ENCODE measurements at places on chromosomes 16 and 17.

- DNase-seq = no peak
These were observed 18.4 kb downstream of the CYB5D2 start for GRCh38 chr17:4161192-4161966.

DNA sequence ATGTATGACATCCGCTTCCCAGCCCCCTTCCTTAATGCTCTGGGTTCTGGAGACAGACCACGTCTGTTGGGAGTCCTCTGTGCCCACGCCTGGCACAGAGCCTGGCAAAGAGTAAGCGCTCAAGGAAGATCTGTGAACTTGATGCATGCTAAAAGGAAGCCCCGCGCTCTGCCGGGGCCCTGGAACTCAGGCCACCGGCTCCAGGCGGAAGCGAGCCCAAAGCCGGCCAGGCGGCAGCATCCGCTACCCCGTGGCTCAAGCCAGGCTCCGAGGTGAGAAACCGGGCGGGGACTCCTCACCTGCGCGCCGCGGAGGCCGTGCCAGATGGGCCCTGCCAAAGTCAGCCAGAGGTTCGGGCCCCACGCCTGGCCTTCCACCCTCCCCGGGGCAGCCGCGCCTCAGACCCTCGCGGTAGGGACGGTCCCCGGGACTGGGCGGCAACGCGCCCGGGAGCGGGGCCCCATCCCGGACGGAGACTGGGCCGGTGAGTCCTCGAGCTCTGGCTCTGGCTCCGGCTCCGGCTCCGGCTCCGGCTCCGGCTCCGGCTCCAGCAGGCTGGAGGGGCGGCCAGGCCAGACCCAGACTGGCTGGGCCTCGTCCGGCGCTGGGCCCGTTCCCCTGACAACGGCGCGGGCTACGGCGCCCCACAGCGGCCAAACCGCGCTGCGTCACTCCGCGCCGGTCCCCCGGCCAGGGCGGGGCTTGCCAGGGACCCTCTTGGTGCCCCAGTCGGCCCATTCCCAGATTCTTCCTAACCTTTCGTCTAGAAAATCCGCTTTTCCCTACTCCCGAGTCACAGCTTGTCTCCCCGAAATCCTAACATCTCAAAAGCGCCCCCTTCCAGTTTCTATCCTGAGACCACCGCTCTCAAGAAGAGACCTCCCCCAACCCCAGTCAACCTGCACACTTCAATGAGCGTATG, at the start of gene ZDHHC1:
ZDHHC1 (minus strand) TSS at position 606 of the 922 bp plus-strand sequence. CDS start 8,702 bp downstream, outside the sequence.
- DNase-seq = peak; percentile 65

DNA sequence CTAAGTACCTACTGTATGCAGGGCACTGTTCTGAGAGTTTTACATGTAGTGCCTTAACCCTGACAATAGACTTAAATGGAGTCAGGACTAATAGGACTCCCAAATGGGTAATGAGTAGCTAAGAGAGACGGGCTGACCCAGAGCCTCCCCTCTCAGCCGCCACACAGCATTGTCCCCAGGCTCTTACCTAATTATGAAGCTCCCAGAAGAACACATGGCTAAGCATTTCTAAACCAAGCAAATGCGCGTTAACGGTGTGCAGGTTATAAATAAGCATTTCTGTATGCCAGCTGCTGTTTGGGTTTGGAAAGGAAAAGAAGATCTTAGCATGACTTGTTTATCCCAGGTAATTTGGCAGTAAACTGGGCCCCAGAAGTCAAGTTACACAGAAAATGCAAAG, 14.3 kb downstream of the KATNIP start:
- DNase-seq = no peak

DNA sequence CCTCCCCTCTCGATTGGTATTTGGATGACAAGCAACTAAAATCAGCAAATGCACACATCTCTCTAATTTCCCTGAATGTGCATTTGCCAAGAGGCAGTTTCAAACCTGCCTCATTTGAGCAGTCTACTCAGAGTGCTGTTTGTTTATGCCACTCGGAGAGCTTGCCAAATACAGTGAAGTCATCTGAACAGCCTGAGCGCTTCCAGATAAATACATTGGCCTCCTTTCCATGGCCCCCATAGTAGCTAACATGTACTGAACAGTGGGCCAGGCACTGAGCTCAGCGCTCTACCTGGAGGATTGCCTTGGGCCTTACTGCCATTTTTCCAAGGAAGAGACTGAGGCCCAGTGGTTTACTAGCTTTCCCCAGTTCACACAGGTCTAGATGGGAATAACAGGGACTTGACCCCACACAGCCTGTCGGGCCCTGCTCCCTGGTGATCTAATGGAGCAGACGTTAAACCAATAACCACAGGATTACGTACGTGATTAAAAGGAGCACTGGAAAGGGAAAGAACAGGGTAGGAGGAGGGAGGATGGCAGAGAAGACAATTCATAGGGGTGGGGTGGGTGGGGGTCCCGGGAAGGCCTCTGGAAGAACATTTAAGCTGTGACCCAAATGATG, 18.7 kb upstream of the ANKRD40CL start:
- DNase-seq = no peak

GRCh38 chr16:84434800-84435199, 66.5 kb downstream of the ATP2C2 start:
- DNase-seq = no peak

- no peak for DNase-seq
These were observed 212.8 kb upstream of the CDH8 start for GRCh38 chr16:62249069-62249468.

DNA sequence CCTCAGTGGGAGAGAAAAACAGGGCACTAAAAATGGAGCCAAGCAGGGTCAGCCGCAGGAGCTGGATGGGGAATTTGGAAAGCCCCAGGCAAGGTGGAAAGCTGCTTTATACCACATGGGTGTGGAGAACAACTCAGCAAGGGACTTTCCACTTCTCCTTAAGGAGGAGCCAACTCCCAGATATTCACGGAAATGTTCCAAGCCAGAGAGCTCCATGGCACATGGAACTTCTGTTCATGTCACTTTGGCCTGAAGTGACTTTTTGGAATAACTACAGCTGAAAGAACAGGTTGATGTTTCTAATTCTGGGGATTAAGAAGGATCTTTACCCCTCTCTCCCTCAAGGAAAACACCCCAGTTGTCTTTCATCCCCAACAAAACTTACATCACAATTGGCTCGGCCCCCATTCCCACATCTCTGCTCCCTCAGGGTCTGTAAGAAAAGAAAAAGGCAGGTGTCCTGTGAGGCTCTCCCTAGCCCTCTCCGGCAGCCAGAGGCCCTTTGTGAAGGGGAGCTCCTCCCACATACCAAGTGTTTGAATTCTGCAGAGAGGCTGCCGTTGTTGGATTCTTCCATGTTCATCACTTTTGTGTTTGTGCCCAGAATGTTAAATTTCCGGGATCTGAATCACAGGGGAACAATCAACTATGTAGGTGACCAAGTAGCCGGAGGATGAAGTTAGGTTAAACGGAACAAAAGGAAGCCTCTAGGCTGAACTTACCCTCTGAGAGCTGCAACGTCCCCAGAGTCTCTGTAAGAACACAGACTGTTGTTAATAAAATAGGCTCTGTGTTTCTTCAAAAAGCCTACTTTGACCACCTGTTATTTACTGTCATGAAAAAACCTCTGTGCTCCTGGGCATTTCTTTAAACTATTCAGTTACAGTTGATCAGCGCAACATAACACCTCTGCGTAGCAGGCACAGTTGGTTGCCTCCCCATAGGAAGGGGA, 41.0 kb downstream of the STAT5A start:
- no peak for DNase-seq

DNA sequence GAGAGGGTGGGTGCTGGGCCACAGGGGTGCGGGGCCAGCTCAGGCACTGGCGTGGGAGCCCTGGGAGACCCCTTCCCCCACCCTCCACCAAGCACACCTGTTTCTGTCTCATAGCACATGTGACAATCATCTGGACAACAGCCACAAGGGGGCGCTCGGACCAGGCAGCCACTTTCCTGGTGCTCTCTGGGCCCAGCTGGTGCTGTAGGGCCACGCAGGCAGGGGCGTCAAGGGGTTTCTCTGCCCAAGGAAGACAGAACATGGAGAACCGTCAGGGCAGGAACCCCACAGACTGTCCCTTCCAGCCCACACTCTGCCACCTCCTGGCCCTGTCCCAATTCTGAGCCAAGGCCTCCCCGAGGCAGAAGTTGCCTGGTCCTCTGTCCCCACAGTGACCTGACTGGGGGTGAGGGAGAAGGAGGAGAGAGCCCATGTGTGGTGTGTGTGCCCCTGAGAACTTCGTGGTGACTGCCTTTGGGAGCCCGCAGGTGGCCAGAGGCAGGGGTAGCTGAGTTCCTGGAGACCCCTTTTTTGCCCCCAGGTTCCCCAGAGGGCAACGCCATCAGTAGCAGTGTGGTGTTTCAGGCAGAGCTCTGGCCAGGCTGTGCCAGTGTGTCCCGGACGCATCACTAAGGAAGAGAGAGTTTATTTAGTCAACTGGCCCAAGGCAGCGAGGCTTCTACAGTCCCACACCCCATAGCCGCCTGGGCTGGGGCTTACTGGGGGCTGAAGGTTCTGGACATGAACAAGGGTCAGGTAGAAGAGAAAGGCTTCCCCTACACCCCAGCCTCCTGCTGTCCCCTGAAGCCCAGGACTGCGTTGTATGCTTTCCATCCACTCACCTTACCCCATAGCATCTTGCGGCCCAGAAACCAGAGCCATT, 3.1 kb upstream of the SETD6 start:
- peak; percentile 89 for DNase-seq

GRCh38 chr17:7177954-7178477, 1.2 kb downstream of the ASGR1 start:
- DNase-seq = no peak

- DNase-seq = peak; percentile 17
These were observed 12.0 kb downstream of the VAC14 start for GRCh38 chr16:70788668-70789594.

DNA sequence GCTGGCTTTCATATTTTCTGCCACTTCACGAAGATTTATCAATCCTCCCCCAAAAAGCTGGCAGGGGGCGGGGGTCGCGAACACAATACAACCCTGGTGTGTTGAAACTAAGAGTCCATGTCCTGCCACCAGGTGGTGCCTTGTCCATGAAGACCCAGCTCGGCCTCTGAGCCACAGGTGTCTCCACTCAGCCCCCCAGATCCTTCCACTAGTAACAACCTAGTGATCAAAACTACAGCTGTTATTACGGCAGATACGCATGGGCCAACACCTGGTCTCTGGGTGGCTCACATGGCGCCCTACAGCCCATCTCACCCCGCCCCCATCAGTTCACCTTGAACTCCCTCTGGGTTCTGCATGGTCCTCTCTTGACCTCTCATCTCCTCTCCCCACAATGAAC, 27.7 kb downstream of the USP7 start:
- no peak for DNase-seq

GRCh38 chr17:82668024-82668630, 19.9 kb upstream of the WDR45B start:
- no peak for DNase-seq

DNA sequence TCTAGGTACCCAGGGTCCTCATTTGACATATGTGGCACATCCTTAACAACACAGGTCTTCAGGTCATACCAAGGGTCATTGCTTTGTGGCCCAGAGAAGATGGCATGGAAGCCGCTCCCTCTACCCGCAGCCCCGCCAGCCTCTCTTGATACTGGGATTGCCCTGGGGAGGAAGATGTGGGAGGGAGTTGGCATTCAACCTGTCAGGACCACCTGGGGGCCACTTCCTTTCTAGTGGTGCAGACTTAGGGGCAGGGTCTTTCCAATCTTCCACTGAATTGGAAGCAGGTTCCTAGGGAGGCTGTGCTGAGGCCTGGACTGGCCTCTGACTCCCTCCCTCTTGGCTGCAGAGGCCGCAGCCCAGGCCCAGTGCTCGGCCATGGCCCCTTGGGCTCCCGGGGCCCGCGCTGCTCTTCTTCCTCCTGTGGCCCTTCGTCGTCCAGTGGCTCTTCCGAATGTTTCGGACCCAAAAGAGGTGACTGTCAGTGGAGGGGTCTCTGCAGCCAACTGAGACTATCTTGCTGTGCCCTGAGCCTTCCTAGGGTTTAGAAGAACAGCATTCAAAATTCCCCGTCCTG, 5.1 kb upstream of the HEXIM1 start:
- DNase-seq = no peak

GRCh38 chr16:3007957-3008689, 4.6 kb upstream of the CLDN9 start:
- peak; percentile 4 for DNase-seq

DNA sequence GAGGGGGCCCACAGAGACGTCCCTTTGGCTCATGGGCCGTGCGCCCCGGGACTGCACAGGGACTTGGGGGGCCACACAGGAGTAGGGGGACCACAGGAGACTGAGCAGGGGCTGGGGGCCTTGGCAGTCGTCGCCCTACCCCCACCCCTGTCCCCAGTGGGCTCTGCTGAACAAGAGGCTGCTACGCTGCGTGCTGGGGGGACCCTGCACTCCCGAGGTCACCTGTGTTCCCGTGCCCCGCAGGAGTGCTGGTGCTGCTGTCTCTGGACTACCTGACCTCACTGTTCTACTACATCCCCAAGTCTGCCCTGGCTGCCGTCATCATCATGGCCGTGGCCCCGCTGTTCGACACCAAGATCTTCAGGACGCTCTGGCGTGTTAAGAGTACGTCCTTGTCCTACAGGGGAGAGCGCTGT, 14.4 kb upstream of the RNF213 start:
- no peak for DNase-seq

GRCh38 chr17:70569128-70569527, 399.8 kb downstream of the KCNJ2 start:
- DNase-seq = no peak

- DNase-seq = no peak
These were observed 31.9 kb downstream of the ARHGAP23 start for GRCh38 chr17:38460082-38460715.

- DNase-seq = no peak
These were observed 829 bp downstream of the PITPNM3 start for GRCh38 chr17:6555331-6556120.

DNA sequence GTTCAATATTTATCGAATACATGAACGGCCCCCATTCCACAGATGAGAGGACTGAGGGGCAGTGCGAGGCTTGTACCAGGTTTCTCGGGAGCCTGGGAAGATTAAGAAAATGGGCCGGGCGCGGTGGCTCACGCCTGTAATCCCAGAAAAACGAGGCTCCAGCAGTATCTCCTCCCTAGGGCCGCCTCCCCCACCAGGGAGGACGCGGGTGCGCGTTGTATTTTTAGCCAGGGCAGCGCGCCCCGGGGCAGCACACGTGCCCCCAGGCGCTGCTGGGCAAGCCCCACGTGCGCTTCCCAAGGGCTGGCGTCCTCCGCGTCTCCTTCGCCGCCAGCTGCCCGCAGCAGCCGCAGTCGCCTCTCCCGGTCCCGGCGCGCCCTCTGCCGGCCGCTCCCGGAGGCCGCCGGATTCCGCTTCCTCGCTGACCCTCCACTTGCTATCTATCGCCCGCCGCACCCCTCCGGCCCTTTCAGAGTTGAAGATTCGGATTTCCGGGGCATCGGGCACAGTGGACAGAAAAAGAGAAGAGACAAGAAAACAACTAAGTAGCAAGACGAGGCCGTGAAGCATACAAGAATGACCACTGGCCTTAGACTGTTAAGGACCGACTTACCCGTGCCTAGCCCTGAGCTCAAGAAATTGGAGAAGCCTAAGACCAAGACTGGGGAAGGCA, 1.9 kb upstream of the YBX2 start:
- DNase-seq = peak; percentile 81

All from activated CD4-positive, alpha-beta T cell treated with anti-CD3 and anti-CD28 coated beads, Interleukin-2, Interleukin-6, amounts not matched to agents 100 ng/mL and 50 ng/mL, durations not matched to agents 16 hours and 8 hours (primary cell).